ENCODE measurements at places on chromosomes 16 and 17. TPM values are rescaled to one million over a fixed set of nuclear protein-coding genes. Genes with fewer than 3 reads are reported as not detected.

TBX6 gene
- not detected for total RNA-seq

DNA sequence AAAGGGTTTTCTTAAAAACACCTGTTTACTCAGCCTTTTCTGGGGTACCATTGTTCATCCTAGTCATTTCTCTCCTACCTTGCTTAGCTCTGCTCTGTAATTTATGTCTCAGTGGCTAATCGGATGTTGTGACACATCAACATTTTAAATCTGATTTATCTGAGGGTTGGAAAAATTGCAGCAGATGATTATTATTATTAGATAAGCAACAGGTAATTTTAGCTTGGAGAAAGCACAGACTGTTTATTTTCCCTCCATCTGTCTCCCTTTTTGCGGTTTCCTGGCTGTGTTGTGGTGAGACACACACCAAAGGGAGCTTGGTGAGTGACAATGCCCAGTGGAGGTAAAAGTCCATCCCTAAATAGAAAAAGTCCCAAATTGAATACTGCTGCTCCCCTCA lies 389.9 kb downstream of the UTP18 start:
- DNase-seq: no peak

GRCh38 chr16:55301385-55302008 lies 22.5 kb upstream of the IRX6 start:
- no peak for DNase-seq

DNA sequence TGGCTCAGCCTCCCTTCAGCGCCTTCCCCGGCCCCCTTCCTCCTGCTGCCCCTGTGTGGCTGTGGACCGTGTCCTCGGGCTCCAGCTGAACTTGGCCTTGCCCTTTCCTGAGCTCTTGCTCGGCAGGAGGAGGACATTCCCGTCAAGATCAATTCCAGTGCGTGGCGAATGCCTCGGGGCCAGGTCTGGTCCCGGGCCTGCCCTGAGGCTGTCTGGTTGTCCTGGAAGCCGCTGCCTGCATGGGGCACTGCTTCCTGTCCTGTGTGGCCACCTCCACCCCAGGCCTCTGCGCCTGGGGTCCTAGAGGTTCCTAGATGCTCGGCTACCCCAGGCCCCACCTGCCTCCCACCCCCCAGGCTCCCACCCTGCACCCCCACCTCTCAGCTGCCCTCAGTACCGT lies 12.8 kb downstream of the BAHCC1 start:
- DNase-seq: no peak

DNA sequence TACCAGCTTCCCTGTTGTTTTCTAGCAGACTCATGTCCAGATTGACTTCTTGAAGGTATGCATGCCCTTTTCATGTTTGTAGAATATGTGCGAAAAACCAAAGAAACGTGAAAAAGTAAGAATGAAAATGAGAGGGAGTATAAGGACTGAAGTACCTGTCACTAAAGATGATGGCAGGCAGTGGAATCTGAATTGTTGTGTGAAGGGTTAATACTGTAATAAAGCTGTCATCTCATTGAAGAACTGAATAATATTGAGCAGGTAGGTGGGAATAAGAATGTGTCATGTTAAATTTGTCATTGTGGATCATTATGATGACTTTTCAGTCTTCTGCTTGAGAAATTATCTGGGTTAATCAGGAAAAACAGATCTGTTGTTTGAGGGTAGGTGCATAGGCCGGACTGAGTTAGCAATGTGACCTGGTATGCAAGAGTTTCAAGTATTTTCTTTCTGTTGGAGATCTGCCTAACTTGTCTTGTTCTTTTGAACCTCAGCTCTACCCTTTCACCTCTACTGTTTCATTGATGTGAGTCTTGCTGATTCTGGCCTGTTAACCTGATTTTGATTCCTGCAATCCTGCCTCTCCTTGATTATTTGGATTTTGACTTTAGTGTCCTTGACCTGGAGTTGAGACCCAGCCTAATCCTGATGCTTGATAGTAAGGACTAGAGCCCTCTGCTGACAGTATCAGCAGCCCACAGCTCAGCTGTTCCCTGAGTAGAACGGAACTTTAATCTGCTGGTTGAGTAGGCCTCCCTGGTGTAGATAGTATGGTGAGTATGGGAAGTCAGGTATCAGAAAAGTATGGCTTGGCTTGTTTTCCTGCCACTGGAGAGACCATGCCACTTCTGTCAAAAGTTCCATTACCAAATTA lies 64.6 kb downstream of the MAP2K4 start:
- DNase-seq: no peak

DNA sequence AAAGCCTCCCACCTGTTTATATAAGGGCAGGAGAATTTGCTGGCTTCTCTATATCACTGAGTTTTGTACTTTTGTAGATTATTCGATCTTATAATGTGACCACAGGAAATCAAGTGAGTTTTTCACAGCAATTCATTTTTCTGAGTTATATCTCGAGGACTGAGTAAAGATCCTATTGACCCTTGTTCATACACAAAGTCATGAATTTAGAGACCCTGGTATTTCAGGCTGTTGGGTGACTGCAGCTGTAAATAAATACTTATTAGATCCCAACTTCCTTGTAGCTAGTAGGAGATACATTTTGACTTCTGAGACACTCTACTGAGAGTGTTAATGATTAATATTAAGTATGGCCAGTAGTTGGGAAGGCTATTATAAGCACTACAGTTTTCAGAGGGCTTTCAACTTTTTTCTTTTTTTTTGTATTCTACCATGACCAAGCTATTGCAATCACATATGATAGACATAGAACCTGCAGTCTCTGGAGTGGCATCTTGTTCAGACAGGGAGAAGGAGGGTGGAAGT lies 3.2 kb upstream of the KRT20 start:
- DNase-seq: no peak

DNA sequence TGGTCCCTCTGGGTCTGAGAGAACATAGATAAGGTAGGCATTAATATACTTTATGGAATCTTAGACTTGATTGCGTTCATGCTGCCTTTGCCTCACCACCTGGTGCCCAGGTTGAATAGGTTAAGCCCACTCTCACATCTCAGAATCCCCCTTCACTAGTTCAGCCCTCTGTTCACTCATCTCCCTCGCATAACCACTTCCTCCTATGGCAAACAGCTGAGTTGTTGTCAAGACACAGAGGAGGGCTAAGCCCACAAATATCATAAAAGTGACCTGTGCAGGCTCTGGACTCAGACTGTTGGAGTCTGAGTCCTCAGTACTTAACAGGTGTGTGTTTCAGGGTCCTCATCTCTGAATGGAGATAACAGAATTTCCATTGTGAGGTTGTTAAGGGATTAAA lies 55.7 kb downstream of the GOSR1 start:
- no peak for DNase-seq

DNA sequence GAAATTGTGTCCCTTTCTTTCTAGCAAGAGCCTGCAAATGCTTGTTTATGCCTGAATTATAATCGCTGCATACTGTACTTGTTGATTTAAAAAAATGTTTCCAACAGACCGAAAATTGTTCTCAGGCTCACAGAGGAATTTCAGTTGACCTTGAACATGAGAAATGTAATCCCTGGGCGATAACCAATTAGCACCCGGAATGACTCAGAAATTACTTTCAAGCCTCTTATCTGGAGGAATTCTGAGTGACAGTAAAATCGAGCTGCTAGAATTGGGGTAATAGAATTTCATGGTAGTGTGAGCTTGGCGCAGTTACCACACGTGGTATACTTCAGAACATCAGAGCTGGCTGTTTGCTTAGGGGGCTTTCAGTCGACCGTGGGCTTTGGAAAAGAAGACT lies 139.1 kb upstream of the CACNG3 start:
- DNase-seq: no peak

DNA sequence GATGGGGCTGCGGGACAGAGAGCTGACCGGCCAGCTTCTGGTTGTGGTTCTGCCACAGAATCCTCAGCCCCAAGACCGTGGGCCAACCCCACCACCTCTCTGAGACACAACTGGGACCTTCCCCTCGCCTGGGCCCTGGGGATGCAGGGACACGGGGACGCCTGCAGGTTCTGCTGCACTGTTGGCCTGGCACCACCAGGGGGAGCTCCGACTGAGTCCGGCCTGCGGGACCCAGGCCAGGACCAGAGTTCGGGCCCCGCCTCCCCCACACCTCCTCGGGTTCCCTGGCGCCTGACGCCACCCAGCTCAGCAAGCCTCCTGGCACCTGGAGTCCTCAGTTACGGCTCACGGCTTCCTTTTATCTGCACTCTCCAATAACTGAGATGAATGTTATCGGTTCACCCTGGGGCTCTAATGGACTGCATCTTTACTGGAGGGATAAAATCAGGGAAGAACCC lies 27.3 kb downstream of the TBC1D16 start:
- DNase-seq: peak; percentile 48

DNA sequence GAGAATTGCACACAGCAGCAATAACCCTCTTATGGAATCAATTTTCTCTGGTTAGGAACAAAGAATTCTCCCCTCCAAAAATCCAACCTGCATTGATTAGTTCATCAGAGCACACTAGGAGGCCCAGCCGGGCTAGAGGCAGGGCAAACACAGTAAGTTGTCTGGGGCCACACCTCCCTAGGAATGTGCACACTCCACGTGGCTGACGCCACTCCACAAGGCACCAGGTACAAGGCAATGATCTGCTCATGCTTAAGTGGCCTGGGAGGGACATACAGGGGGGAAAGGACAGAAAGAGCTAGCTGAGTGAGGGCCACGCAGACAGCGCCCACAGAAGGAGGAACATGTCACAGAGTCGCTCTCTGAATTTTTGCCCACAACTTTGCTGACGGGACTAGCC lies 107.6 kb downstream of the SLC39A11 start:
- DNase-seq: no peak

DNA sequence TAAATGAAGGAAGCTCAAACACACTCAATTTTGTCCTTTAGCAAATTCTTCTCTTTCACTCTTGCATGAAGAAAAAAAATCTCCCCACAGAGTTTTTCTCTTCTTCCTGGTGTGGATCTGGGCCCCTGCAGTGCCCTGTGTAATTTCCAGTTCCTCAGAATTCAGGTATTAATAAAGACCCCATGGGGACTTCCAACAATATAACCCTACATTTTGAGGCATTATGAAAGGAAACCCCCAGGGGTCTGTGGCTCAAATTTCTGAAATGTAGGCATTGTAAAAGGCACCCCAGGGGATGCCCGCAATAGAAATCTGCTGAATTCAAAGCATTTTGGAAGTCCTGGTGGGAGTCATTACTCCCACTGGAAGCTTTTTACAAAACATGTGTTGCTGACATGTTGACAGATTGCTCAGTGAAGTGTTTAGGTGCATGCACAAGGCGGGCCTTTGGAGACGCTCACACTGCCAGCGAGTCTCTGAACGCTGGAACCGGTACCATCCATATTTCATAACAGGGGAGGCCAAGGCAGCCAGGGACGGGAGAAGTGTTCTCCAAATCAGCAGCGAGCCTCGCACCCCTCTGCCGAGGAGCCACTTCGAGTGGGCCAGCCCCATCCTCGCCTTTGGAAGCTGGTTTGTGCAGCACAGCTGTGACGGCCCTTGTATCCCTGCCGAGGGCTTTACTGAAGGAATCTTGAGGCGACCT lies 154.0 kb downstream of the ZNF423 start:
- no peak for DNase-seq

DNA sequence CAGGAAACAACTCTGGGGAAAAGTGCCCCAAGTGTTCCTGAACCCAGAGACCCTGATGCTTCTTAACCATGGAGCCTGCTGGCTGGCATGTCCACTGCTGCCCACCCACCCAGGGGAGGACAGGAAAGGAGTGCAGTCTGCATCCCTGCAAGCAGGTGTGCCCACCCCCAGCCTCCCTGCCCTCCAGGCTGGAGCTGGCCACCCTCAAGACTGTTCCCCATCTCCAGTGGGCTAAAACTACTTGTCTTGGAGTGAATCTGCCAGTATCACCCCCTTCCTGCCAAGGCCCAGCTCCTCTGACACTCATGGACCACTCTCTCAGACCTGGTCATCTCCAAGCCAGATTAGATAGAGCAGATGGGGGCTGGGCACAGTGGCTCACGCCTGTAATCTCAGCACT lies 29.8 kb downstream of the ARHGAP27 start:
- no peak for DNase-seq

DNA sequence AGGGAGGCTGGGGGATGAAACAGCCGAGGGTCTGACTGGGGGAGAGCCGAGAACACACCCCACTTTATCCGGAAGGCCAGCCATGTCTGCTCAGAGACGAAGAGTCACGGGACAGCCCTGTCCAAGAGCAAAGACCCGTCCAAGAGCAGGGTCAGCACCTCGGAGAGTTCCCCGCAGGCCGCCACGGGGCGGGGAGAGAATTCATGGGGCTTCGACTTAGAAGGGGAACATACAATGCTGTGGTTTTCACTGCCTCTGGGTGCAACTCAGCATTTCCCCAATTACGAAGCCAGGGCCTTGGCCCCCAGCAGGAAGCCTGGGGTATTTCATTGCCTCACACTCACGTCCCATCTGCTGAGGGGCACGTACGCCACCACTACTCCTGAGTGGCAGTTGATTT lies 59.3 kb downstream of the JPH3 start:
- DNase-seq: peak; percentile 43

- peak; percentile 54 for DNase-seq
These were observed 24.5 kb downstream of the STXBP4 start for GRCh38 chr17:54992797-54993639.

GRCh38 chr17:81252326-81252986 lies 13.3 kb downstream of the NDUFAF8 start:
- DNase-seq: no peak

DNA sequence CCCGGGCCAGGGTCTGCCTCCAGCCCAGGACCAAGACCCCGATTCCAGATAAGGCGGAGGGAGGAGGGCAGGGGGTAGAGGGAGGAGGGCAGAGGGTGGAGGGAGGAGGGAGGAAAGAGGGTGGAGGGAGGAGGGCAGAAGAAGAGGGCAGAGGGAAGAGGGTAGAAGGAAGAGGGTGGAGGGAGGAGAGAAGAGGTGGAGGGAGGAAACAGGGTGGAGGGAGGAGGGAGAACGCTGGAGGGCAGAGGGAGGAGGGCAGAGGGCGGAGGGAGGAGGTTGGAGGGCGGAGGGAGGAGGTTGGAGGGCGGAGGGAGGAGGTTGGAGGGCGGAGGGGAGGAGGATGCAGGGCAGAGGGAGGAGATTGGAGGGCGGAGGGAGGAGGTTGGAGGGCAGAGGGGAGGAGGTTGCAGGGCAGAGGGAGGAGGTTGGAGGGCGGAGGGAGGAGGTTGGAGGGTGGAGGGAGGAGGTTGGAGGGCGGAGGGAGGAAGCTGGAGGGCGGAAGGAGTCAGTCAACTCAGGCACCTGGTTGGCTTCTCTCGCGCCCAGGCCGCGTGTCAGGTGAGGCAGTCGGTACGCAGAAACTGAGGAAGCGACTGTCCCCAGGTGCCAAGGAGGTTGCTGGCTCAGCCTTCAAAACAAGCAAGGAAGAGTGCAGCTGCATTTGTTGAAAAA lies 65.2 kb downstream of the KLHDC4 start:
- DNase-seq: no peak

- no peak for DNase-seq
These were observed 56.5 kb upstream of the CLEC18A start for GRCh38 chr16:69894676-69895075.

All from IMR-90 (cell line).